GM13977 (cell line): ENCODE measurements at places on chromosomes 13 and 19.
A peak's percentile ranks its signal among the peaks of the same experiment; 100 is the strongest.

DNA sequence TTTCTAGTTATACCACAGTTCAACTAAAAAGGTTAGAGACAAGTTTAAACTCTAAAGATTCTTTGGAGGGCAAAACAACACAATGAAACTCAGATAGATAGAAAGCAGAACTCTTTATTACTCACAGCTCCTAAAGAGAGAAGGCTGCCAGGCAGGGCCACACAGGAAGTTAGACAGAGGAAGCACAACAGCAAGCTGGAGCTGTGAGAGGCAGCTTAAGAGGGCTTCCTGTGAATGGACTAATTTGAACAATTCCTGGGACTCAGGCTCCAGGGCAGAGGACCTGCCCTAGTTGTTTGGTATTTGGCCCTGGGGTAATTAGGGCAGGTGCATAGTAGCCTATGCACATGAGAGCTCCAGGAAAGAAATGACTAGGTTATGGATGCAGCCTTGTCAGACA lies 803.6 kb downstream of the DIAPH3 start:
- no peak for DNase-seq

DNA sequence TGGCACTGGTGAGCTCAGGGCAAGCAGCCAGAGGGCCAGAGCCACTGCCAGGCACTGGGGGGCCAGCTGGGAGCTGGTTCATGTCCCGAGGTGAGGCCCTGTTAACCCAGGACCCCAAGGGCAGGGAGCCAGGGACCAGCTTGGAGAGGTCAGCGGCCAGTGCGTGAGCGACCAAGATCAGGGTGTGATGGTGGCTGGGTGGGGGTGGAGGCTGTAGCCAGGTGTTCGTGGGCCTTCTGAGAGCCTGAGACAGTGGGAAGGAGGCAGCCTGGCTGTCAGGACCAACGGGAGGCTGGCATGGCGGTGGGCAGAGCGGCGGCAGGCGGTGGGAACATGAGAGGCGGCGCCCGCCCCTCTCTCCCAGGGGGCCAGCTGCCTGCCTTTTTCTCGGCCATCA lies 8.1 kb upstream of the KPTN start:
- no peak for DNase-seq

- DNase-seq: no peak
Measured at GRCh38 chr19:1441022-1441426, 2.8 kb downstream of the RPS15 start.

DNA sequence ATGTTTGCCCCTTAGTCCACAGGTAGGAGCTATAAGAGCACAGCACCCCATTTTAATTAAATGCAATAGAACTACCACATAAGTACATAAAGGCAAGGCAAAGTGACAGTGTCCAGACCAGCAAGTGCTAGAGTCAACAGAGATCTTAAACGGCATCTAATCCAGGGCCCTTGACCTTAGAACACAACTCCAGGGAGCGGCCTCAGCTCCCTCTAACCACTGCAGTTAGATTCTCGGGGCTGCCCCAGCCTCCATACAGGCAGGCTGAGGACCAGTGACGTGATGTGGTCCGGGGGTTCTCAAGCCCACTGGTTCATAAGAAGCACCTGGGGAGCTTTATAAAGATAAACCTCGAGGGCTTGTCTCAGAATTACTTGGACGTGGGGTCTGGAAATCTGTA lies 10.0 kb upstream of the ATP12A start:
- DNase-seq: no peak

GRCh38 chr13:89115307-89115706 lies 1444.1 kb downstream of the SLITRK5 start:
- no peak for DNase-seq

DNA sequence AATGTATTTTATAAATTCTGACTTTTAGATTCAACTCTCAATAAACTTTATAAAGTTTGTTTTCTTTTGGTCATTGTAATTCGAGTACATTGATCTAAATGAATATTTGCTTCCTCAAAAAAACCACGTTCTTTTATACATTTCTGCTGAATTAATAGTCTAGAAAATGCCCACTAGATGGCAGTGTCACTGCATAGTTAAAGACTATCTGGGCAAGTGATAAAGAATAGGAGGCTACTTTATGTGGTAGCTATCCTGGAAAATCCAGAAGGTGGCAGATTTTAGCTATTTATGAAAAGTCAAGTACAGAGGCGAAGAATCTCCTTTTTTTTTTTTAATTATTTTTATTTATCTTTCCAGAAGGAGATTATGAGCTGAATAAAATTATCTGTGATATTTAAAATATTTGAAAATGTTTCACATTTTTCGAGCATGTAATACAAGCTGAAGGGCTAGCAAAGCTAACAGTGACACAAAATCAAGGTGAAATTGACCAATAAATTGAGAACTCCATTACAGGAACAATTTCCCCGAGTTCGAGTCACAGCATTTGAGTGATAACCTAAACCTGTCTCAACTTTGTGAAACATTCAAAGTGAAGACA lies 221.8 kb downstream of the OLFM4 start:
- DNase-seq: peak; percentile 40

GRCh38 chr19:7596211-7596937 lies 711 bp downstream of the CAMSAP3 start:
- peak; percentile 45 for DNase-seq

DNA sequence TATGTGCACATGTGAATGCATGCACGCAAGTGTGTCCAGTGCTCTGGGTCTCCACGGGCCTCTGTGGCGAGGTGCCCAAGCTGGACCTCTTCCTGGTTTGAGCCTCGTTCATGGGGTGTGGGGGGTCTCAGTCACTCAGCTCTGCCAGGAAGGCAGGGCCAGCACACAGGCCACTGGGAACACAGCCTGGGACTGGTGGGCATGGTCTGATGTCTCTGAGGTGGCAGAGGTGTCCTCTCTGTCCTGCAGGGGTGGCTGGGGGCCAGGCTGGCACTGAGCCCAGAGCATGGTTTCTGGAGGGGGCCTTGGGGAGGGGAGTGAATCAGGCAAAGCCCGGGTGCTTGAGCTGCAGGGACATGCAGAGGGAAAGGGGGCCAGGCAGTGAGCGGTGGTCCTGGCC lies 9.4 kb downstream of the LRP3 start:
- no peak for DNase-seq

DNA sequence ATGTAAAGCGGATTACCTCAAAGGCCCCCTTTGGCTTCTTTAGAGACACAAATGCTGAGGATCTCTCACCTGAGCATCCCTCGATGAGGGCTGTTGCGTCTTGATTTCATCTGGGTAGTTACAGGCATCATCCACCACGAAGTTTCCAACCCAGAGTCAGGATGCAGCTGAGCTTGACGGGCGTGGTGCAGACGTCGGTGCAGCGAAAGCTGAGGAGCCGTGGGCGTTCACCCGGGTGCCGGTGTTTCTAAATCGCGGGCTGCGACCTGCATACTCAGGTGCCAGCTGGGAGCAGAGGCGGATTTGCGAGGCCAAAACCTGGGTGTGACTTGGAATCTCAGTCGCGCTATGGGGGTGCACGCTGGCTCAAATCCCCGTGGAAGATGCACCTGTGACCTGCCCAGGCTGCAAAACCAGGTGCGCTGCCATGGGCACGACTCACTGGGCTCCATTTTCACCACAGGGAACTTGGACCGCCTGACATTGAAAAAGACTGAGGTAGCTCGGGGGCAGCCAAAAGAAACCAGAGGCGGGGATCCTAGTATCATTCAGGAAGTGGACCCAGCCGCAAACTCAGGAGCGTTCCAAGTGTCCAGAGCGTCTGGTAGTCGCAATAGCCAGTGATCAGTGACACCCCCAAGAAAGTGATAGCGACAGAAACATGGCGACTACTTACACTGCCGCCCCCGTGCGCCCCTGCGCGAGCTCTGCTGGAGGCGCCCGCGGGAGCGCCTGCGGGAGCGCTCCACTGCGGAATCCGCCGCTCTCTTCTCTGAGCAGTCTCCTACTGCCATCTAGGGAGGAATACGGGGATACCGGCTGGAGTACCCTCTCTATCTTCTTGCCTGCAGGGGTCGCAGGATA lies 36.4 kb upstream of the IGFL4 start:
- peak; percentile 75 for DNase-seq

GRCh38 chr13:67961331-67961730 lies 731.2 kb upstream of the PCDH9 start:
- no peak for DNase-seq

DNA sequence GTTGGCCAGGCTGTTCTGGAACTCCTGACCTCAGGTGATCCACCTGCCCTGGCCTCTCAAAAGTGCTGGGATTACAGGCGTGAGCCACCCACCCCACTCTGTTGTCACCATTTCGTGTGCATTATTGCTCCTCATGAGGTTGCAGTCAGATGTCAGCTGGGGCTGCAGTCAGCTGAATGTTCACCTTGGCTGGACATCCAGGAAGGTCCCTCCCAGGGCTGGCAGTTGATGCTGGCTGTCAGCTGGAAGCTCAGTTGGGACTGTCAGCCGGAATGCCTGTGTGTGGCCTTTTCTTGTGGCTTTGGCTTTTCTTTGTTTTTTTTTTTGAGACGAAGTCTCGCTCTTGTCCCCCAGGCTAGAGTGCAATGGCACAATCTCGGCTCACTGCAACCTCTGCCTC lies 6.6 kb downstream of the MEGF8 start:
- DNase-seq: no peak

DNA sequence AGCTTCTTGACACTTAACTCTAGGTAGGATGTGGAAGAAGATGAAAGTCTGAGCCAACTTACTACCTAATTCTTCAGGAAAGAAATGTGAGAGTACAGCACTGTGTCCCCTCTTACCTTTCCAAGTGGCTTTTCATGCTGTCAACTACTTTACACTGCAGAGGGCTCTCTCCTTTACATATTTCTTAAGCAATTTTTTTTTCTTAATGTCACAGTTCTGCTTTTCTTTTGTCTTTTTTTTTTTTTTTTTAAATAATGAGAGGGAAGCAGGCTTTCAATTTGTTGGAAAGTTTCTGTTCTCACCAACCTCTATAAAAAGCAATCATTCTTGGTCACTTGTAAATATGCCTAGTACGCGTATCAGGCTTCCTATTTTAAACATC lies 212.7 kb upstream of the MIR17HG start:
- no peak for DNase-seq

DNA sequence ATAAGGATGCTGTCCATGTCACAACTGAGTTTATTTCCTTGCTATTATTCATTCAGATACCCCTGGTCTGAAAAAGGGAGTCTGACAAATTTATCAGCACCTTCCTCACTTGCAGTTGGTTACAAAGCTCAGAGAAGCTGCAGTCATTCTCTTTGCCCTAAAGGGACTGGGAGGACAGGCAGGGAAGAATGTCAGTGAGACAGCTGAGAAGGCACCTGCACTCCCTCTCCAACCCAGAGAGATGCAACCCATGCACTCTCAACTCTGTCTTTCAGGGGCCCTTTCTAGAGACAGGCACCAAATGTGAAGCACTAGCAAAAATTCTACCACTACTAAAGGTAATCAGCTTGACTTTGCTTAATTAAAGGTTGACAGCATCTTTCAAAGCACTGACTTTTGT lies 83.3 kb downstream of the CRYL1 start:
- DNase-seq: no peak

DNA sequence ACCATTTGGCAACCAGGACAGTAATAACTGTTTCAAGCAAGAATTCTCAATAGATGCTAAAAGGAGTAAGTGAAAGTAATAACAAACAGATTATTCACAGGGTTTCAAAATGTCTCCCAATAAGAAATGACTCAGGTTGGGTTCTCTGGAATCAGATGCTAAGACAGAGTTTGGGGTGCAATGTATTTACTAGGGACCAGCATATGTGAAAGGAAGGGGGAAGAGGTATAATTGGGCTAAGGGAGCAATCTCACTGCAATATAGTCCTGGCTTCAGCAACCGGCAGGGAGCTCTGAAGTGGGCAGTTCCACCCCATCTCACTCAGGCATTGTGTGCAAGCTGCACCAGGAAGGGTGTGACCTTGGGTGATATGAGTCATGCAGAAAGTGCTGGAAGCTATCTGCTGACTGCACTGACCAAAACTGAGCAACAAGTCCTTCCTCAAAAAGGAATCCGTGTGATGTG lies 23.4 kb downstream of the ZDHHC20 start:
- peak; percentile 44 for DNase-seq

- no peak for DNase-seq
Measured at GRCh38 chr13:32135056-32135390, 103.4 kb downstream of the FRY start.

- DNase-seq: no peak
Measured at GRCh38 chr13:40186626-40187323, 479.7 kb downstream of the FOXO1 start.

DNA sequence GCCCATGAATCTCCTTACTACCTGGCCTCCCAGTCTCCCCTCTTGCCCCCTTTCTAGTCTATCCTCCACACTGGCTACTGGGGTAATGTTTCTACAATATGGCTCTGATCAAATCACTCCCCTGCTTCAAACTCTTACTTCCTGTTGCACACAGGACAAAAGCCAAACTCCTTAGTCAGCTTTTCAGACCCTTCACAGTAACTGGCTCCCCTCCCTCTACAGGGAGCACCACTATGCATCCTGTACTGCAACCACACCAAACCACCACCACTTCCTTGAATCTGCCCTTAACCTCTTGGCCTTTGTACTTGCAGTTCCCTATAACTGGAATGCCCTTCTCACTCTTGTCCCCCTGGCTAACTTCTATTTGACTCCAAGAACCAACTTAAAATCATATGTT lies 32.2 kb downstream of the DEDD2 start:
- no peak for DNase-seq

GRCh38 chr13:31081316-31081715 lies 80.4 kb downstream of the HSPH1 start:
- no peak for DNase-seq

- DNase-seq: no peak
Measured at GRCh38 chr13:95862408-95862807, 185.5 kb downstream of the DNAJC3 start.

DNA sequence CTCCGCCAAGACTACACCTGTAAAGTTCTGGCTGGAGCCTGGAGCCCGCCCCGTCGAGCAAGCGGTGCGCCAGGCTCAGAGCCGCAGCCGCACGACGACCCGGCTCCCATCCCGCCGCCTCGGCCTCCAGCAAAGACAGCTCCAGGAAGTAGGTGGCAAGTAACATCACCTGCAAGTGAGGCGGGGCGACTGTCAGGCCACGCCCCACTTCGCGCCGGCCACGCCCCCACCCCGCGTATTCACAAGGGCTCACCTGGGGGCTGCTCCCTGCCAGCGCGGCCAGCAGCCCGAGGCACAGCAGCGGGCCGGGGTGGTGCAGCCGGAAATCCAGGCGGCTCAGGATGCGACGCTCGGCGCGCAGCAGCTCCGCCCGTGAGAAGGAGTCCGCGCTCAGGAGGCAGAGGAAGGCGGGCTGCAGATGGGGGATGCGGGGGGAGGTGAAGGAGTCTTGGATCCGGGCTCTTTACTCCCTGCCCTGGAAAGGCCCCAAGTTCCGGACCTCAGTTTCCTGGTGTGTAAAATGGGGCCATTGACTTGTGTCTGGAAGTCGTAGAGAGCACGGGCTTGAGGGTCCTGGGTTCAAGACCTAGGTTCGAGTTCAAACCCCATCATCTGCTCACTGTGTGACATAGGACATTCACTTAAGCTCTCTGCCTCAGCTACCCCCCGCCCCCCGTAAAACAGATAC lies 3.2 kb downstream of the CCNP start:
- DNase-seq: no peak
